CD4-positive, alpha-beta T cell treated with Interleukin-17A for 1 hour (primary cell): ENCODE measurements at places on chromosomes 16 and 17.

- DNase-seq, result no peak
These were observed 60.5 kb downstream of the SLC5A11 start for GRCh38 chr16:24906199-24906808.

DNA sequence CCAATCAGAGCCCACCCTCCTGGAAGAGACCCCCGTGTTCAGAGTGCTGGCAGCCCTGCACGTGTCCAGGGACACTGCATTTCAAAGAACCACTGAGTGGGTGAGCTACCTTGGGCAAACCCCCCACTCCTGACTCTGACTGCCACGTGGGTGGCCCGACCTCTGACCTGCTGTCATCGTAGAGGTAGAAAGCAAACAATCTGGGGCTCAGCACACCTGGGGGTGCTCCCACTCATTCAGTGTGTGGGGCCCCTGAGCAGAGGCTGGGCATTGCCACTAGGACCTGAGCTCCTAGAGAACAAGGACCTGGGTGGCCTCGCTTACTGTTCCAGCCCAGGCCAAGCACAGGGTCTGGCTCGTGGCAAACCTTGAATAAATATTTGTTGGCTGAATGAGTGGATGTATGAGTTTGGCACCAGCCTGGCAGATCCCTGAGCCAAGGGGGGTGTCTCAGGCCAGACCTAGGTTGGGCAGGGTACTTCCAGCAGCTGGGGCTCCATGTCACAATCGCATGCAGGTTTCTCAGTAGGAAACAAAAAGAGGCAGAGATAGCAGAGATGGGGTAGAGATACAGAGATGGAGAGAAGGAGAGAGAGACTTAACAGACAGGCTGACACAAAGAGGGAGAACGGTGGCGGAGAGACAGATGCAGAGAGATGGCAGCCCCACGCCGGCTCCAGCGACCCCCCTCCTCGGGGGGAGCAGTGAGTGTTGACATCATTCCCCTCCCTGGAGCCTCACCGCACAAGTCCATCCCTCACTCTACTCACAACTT is 5.4 kb upstream of the DRC7 start:
- no peak for DNase-seq

- peak; percentile 55 for DNase-seq
These were observed 18.9 kb downstream of the XYLT1 start for GRCh38 chr16:17451843-17452242.

GRCh38 chr17:34776456-34777443 is 184.5 kb downstream of the CCT6B start:
- no peak for DNase-seq

DNA sequence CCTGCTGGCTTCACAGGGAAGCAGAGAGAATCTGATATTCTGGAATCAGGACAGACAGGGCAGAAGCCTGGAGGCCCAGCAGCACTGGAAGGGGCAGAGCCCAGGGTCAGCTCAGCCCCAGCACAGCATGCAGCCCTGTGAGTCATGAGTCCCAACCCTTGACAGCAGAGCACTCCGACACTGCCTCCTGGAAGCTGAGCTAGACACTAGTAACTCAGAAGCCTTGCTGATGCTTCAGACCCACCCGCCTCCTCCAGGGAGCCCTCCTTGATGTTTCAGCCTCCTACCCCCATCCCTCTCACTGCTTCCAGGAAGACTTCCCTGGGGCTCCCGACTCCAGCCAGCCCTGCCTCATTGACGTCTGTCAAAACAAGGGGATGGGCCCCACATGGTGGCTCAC is 6.9 kb downstream of the CAMKK1 start:
- DNase-seq, result no peak

GRCh38 chr17:82178499-82179261 is 34.0 kb downstream of the CCDC57 start:
- DNase-seq, result no peak

- no peak for DNase-seq
These were observed 7.0 kb upstream of the MYH2 start for GRCh38 chr17:10556301-10557005.

GRCh38 chr17:38588788-38589174 is 17.0 kb downstream of the SRCIN1 start:
- DNase-seq, result no peak

DNA sequence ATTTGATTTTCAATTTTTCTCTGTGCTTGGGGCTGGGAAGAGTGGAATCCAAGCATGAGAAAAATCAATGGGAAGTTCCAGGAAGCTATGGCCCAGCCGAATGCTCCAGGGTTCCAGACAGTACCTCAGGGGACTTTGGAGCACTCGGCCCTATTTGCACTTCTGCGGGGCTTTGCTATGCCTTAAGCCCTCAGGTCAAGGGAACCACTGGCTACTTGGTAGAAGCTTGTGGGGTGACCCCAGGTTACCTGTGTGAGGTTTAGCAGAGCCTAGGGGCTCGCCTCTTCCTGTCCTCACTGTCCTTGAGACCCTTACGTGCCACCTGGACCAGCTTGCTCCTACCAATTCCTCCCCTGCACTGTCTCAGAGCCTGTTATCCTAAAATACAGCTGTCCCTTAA is 121.3 kb downstream of the MGAT5B start:
- no peak for DNase-seq

DNA sequence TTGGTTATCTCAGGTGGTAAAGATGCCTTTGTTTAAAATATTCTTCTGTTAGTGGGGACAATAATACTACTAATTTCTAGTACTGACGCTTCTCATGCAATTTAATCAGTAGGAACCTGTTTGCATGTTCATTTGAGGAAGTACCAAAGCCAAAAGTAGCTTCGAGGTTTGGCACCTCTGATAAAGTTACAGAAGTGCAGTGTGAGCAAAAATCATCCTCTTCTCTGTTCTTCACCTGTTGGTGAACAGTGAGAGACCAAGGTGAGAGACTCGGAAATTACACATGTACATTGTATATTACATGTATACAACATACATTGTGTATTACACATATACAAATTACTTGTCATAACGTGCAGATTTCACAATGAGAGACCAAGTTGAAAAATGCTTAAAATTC is 404.6 kb downstream of the MAF start:
- DNase-seq, result no peak

- DNase-seq, result no peak
These were observed 29.3 kb downstream of the ALDH3A2 start for GRCh38 chr17:19677736-19678379.

- DNase-seq, result no peak
These were observed 390.4 kb downstream of the SHISA9 start for GRCh38 chr16:13291591-13292333.

DNA sequence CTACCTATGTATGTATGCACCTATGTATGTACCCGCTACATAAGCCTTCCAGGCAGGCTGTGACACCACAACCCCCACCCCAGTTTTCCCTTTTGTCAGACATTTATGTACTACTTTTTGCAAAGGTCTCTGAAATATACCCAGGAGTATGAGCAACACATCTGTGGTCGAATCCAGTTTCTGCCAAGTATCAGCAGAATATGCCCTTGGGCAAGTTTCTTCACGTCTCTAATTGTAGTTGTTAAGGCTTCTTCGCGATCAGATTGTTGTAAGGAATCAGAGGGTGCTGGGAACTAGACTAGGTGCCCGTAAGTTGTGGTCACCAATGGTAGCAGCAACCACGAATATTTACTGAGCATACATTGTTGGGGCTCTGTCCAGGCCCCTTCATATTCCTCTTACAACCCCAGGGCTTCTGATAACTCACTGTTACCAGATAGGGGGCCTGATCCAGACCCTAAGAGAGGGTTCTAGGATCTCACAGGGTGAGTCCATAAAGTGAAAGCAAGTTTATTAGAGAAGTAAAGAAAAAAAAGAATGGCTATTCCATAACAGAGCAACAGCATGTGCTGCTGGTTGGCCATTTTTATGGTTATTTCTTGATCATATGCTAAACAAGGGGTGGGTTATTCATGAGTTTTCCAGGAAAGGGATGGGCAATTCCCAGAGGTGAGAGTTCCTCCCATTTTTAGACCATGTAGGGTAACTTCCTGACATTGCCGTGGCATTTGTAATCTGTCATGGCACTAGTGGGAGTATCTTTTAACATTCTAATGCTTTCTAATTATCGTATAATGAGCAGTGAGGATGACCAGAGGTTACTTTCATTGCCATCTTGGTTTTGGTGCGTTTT is 16.6 kb downstream of the NUDT7 start:
- no peak for DNase-seq

GRCh38 chr16:87493608-87494280 is 920 bp upstream of the ZCCHC14 start:
- DNase-seq, result no peak

GRCh38 chr16:51984395-51984794 is 562.5 kb downstream of the TOX3 start:
- DNase-seq, result no peak

- no peak for DNase-seq
These were observed 157.7 kb upstream of the LHX1 start for GRCh38 chr17:36779550-36779949.

DNA sequence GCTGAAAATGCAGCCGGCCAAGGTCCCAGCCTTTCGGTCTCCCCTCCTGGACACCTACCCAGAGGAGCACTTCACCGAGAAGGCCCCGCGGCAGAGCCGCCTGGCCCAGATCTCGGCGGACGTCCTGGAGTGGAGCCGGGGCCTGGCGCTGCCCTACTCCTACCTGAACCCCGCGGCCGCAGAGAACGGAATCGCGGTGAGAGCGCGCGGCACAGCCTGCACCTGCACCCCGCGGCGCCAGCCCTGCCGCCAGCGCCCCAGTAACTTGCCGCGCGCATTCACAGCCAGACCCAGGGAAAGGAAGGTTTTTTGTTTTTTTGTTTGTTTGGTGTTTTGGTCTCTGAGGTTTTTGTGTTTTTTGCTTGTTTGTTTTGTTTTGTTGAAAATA is 15.2 kb downstream of the ALOX12B start:
- DNase-seq, result no peak

GRCh38 chr17:1638171-1638590 is 7.4 kb downstream of the SCARF1 start:
- no peak for DNase-seq

GRCh38 chr16:78903843-78904242 is 696.7 kb downstream of the MAF start:
- no peak for DNase-seq

- DNase-seq, result no peak
These were observed 2.1 kb downstream of the ADGRG3 start for GRCh38 chr16:57670196-57670595.

DNA sequence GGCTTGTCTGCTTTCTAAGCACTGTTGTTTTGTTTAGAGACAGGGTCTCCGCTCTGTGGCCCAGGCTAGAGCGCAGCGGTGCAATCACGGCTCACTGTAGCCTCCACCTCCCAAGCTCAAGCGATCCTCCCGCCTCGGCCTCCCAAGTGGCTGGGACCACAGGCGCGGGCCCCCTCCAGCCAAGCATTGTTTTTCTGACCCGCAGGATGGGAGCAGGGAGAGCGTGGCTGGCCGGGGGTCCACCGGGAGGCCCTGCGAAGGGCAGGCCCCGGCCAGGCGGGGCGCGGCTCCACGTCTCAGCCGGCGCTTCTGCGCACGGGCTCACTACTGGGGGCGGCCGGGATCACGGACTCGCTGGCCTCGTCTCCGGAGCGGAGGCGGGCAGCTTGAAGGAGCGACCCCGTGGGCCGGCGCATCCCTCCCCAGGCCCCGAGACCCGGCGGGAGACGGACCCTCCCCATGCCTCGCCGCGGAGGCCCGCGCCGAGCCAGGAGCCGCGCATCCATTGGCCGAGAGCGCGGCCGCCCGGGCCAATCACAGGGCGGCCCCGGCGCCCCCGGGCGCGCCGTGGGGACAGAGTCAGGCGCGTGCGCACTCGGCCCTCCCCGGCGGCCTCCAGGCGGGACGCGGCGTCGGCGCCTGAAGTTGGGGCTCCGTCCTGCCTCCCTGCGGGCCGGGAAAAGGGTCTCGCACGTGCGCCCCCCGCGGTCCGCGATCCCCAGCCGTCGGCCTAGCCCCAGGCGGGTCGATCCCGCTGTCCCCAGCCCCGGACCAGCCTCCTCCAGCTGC is 24.9 kb downstream of the ACTG1 start:
- peak; percentile 75 for DNase-seq

DNA sequence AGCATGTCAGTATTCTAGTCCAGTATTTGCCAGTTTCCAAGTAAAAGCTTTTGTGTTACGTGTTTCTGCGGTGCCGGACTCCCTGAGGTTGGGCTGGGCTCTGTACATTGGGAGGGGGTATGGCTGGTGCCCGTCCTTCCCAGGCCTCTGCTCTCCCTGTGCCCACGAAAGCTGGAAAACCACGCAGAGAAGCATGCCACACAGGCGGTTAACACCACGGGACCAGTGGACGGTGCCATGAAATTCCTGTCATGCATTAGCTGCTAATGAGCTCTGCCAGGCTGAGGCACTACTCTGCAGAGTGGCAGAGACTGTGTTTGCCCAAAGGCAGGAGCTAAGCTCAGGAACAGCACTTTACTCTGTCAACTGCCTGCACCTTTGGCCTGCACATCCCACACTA is 8.1 kb downstream of the SMIM5 start:
- DNase-seq, result no peak

- DNase-seq, result peak; percentile 57
These were observed at the start of gene SPHK1 for GRCh38 chr17:76384222-76384986. SPHK1 (plus strand) TSS chr17:76384609; CDS start chr17:76385645, 1,036 bp downstream.

DNA sequence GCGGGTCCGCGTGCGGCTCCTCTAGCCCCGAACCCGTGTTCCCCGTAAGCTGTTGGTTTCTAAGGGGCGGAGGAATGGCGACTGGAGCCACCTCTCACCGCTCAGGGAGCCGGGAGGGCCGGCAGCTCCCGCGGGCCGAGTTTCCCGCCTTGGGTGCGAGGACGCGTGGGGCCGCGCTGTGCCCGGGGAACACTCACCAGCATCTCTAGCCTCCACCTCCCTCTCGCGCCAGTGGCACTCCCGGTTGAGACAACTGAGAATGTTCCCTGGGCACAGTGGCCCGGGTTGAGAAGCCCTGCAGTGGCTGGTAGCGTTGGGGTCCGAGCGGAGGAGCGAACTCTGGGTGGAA is 560 bp downstream of the TELO2 start:
- no peak for DNase-seq

GRCh38 chr16:28891964-28892890 is 13.9 kb downstream of the ATP2A1 start:
- DNase-seq, result no peak

- DNase-seq, result no peak
These were observed 65.3 kb downstream of the HS3ST3B1 start for GRCh38 chr17:14366199-14366598.

DNA sequence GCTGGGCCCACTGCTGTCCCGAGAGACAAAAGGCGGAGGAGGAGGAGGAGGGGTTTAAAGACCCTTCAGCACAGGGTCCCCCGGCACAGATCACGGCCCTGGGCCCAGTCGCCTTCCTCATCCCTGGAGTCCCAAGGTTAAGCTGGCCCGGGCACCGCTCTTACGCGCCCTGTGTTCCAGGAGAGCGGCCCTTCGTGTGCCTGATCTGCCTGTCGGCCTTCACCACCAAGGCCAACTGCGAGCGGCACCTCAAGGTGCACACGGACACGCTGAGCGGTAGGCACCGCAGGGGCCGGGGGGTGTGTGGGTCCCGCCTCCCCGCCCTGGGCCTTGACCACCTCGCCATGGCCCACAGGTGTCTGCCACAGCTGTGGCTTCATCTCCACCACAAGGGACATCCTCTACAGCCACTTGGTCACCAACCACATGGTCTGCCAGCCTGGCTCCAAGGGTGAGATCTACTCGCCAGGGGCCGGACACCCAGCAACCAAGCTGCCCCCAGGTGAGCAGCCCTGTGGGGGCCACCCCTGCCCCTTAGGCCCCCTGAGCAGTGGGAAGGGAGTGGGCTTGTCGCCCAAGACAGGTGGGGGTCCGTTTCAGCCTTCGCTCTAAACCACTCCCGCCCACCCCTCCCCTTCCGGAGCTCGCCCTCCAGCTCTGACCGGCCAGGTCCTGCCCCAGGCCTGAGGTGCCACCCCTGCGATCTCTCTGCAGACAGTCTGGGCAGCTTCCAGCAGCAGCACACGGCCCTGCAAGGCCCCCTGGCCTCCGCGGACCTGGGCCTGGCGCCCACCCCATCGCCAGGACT is 37.6 kb upstream of the ZC3H18 start:
- no peak for DNase-seq

- no peak for DNase-seq
These were observed 33.7 kb downstream of the TSC2 start for GRCh38 chr16:2081201-2082084.
